Mesendoderm (in vitro differentiated cells): ENCODE measurements at places on chromosomes 11 and 22.

DNA sequence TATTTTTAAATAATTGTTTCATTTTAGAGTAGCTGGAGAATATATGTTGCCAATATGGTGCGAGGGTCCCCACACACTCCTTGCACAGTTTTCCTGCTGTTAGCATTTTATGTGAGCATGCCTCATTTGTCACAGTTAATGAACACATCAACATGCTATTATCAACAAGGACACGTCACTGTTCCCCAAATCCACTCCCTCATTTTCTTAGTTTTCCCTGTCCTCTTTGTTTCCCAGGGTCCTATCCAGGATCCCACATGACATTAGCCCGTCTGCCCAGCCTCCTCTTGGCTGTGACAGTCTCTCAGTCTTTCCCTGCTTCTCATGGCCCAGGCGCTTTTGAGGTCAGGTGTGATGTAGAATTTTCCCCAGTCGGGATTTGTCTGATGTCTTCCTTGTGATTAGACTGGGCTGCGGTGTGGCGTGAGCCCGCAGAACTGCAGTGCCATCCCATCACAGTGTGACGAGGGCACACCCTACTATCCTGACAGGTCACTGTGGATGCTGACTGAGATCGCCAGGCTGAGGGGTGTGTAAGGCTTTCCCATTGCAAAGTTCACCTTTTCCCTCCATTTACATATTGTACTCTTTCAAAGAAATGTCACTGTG, 450.6 kb upstream of the B3GAT1 start:
- no peak for DNase-seq

GRCh38 chr11:35148163-35148837, 9.3 kb downstream of the CD44 start:
- DNase-seq = no peak

GRCh38 chr11:112167145-112167544, at the start of gene TEX12:
TEX12 (plus strand) TSS chr11:112167372; CDS start chr11:112169269, 1,897 bp downstream.
- DNase-seq = no peak

- no peak for DNase-seq
Measured at GRCh38 chr22:24816806-24817205, 10.8 kb downstream of the SGSM1 start.

- DNase-seq = peak; percentile 44
Measured at GRCh38 chr22:36147196-36147791, 13.3 kb downstream of the APOL3 start.

DNA sequence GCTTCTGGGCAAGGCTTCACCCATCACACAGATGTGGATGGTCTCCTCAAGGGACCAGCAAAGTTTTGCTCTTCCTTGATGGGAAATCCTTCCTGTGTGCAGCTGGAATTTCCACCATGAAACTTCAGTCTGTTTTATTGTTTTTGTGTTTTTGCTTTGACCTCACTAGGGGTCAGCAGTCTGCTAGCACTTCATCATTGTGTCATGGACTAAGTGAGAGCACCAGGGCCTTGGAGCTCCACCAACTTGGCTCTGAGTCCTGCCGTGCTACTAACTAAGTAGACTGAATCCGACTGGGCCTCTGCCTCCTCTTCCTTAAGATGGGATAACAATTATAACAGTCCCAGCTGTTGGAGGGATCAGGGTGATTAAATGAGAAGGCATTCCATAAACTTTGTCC, 305.8 kb upstream of the NCAM1 start:
- DNase-seq = peak; percentile 3

- DNase-seq = no peak
Measured at GRCh38 chr11:128018692-128019091, 568.7 kb downstream of the ETS1 start.

- no peak for DNase-seq
Measured at GRCh38 chr11:116644201-116644940, 128.4 kb downstream of the BUD13 start.

- no peak for DNase-seq
Measured at GRCh38 chr11:46541593-46542371, 52.0 kb downstream of the AMBRA1 start.

DNA sequence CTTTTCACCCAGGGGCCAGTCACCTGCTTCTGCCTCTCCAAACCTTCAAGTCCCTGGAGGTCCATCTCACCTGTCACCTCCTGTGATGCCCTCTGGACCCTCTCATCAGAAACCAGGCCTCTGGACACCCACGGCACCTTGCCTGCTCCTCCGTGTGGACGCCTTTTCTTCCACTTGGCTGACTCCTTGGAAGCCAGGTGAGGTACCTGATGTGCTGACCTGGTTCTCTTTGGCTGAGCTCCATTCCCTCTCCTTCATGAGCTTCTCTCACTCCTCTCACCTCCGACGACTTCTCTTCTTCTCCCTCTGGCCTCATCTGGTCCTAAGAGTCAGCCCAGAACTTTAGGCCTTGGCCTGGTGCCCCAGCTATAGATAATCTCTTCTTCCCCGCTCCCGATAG, 99.3 kb downstream of the CEP164 start:
- DNase-seq = no peak

- DNase-seq = no peak
Measured at GRCh38 chr11:16096336-16096735, 260.0 kb downstream of the SOX6 start.

DNA sequence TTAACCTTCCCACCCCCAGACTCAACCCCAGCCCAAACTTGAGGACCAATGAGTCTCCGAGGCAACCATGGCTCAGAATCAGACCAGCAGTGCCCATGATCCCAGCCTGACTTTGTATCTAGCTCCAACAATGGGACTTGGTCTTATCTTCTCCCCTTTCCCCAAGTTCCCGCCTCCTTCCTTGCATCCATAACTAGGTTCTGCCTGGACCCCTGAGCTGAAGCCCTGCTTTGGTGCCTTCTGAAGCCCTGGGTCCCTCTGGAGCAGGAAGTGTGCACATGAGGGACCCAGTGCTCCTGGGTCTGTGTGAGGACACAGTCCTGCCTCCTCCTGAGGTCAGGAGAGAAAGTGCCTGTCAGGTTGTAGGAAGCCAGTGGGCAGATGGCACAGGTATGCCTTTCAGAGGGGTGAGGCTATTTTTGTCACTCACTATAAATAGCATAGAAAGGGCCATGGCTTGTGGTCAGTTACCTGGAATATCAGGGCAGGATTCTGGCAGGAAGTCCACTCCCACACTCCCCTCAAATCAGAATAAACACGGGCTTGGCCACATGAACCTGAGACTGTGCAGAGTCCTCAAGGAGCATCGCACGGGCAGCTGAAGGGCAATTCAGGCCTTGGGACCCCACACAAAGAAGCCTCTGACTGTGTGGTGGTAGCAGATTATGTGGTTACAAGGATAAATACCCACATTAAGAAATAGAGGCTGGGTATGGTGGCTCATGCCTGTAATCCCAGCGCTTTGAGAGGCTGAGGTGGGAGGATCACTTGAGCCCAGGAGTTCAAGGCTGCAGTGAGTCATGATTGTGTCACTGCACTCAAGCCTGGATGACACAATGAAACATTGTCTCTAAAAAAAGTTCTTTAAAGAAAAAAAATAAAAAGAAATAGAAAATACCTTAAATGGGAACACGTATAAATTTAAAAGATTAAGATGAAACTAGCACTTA, 27.4 kb downstream of the RCN1 start:
- no peak for DNase-seq

- DNase-seq = no peak
Measured at GRCh38 chr11:28625532-28625931, 517.3 kb downstream of the METTL15 start.

- no peak for DNase-seq
Measured at GRCh38 chr11:61734767-61735166, 17.7 kb upstream of the MYRF start.

GRCh38 chr11:100247704-100248103, 439.4 kb upstream of the ARHGAP42 start:
- no peak for DNase-seq

DNA sequence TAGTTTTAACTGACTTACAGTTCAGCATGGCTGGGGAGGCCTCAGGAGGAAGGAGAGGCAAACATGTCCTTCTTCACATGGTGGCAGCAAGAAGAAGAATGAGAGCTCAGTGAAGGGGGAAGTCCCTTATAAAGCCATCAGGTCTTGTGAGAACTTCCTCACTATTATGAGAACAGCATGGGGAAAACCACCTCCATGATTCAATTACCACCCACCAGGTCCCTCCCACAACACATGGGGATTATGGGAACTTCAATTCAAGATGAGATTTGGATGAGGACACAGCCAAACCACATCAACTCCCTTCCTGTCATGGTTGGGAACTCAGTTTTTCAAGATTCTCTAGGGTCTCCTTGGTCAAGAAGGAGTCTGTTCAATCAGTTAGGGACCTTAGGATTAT, 432.9 kb upstream of the CNTN5 start:
- DNase-seq = no peak

- DNase-seq = no peak
Measured at GRCh38 chr22:41739576-41739975, 40.3 kb downstream of the MEI1 start.

DNA sequence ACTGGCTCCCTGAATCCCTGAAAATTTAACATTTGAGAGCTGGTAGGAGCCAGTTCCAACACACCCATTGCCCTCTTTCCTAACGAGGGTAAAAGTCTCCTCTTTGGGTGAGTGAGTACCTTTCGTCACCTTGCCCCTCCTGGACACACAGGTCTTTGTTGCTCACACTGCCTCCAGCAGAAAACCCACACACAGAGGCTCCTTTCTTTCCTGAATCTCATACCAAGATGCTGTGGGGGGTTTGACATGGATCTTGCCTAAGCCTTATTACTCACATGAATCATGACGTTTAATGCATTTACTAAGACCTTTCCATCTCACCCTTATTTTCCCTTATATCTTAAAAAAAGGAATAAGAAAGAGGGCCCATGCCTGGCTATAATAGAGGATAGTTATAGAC, 53.0 kb downstream of the PARVA start:
- no peak for DNase-seq

DNA sequence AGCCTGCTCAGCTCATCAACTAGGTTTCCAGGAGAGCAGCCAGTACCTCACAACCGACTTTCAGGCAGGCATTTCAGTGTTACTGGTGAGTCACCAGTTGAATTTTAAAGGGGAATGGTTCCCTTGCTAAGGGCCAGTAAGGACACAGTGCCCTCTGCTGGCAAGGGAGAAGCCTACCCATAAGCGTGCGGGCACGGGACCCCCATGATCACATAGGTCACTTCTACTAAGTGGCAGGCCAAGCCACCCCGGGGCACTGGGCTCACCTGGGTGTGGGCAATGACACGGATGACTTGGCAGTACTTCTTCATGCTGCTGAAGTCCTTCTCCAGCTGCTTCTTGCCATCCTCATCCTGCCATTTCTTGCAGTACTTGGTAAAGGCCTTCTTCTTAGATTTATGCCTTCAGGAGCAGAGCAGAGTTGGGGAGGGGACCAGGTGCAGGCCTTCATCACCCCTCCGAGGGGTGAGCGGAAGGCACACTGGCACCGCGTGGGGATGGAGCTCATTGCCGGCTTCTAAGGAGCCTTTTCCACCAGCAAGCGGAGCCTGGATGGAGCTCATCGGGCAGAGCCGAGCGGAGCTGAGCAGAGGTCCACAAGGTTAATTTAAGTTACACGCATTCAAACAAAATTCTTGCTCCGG, 2.9 kb downstream of the RPL3 start:
- DNase-seq = peak; percentile 95

- DNase-seq = peak; percentile 68
Measured at GRCh38 chr11:87176044-87176443, 138.3 kb downstream of the TMEM135 start.

DNA sequence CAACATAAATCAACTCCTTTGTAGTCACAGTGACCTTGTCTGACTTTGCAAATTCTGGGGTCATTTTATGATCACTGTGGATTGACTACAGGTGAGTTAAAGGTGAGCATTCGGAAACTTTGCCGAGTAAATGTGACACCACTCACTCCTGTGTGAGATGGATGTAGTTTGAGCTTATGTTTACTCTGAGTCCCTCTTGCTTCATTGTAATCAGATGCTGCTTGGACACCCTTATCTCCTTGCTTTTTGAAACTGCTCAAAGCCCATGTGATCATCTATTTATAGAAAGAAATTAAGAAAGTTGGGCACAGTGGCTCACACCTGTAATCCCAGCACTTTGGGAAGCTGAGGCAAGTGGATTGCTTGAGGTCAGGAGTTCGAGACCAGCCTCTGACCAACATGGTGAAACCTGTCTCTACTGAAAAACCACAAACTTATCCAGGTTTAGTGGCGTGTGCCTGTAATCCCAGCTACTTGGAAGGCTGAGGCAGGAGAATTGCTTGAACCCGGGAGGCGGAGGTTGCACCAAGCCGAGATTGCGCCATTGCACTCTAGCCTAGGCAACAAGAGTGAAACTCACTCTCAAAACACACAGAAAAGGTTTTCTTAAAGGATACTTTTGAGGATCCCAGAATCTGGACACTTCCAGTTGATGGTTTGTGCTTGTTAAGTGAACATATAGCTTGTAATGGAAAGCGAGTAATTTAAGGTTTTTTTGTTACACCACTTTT, 7.2 kb downstream of the FAM118A start:
- no peak for DNase-seq

DNA sequence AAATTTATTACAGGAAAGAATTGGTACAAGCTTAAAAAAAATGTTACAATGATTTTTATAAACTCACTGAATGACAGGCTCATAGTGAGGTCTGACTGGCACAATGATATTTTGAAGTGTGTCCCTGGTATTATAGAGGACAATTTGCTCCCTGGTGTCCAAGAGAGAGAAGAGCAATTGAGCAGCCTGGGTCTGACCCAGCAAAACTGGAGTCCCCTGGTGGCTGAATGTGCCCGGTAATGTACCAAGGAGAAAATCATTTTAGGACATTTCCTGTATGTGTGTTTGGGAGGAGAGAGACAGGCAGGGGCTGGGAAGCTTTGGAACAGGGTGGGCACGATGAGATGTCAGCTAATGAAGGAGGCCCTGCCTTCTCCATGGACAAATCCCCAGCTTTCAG, 125.3 kb downstream of the APOL5 start:
- peak; percentile 71 for DNase-seq

GRCh38 chr11:62391642-62392425, 27.0 kb upstream of the SCGB1A1 start:
- DNase-seq = peak; percentile 84

DNA sequence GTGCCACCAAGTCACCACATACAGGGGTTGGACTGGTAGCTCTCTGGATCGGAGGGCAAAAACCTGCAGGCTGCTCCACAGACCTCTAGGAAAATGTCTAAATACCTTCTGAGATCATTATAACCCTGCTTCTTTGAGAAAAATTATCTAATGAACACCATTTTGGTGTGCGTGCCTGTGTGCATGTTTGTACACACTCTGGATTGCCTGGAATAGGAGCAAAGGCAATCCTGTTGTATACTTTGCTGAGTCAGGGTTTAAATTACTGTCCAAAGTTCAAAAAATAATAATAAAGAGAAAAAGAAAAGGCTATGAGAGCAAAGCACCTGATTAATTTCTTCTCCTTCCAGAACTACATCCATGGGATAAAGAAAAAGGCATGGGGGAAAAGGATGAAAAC, 11.0 kb downstream of the JAML start:
- no peak for DNase-seq

DNA sequence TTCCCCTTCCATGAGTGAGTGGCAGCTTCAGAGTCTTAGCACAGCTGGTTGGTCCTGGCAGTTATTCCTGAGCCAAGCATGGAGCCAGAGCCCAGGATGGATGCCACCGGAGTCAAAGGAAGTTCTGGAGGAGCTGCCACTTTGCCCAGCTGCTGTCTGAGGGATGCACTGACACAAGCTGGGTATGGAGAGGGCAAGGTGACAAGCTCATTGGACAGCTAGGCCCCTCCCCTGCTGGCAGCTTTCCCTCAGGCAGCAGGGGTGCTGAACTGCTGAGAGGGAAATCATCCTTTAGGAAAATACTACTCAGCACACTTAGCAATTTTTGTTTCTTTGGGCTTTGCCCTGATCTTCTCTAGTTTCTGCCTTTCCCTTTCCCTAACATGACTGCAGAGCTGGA, 99.3 kb upstream of the SESN3 start:
- DNase-seq = peak; percentile 9

GRCh38 chr11:18384157-18384641, 10.2 kb upstream of the LDHA start:
- peak; percentile 63 for DNase-seq

GRCh38 chr11:2885017-2885677, 428 bp downstream of the CDKN1C start:
- peak; percentile 68 for DNase-seq
